Stimulated activated CD8-positive, alpha-beta memory T cell treated with anti-CD3 and anti-CD28 coated beads, Interleukin-4, amount 100 ng/mL, for 1 hour (primary cell): ENCODE measurements at places on chromosomes 1 and 21.

DNA sequence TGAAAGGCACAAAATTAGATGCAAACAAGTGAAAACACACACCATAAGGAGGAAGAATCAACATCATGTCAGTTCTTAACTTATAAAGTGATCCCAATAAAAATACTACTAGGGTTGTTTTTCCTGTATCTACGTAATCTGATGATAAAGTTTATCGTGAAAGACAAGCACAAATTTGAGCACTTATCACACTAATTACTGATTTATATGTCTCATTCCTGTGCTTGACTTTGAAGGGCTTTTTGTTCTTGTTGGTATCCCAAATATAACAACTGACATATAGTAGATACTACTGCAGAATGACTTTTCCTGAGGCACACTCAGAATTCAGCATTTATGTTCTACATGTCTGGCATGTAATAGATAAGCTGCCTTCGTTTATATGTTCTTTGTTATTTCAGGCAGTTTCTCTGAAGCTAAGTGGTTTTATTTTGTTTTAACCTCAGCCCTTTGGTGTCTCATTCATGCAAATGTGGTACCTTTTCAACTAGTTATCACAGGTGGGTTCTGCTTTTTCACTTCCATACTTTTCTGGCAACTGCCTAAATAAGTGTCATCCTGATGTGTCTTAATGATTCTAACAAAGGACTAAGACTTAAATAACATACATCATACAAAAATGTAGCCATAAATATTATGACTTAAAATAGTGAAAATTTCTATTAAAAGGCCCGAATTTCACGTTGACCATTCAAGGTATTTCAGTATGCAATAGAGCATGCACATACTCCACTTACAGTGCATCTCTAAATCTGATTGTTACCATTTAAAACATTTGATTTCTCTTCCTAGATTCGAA lies 73.2 kb downstream of the LRRC8C start:
- DNase-seq, result no peak

DNA sequence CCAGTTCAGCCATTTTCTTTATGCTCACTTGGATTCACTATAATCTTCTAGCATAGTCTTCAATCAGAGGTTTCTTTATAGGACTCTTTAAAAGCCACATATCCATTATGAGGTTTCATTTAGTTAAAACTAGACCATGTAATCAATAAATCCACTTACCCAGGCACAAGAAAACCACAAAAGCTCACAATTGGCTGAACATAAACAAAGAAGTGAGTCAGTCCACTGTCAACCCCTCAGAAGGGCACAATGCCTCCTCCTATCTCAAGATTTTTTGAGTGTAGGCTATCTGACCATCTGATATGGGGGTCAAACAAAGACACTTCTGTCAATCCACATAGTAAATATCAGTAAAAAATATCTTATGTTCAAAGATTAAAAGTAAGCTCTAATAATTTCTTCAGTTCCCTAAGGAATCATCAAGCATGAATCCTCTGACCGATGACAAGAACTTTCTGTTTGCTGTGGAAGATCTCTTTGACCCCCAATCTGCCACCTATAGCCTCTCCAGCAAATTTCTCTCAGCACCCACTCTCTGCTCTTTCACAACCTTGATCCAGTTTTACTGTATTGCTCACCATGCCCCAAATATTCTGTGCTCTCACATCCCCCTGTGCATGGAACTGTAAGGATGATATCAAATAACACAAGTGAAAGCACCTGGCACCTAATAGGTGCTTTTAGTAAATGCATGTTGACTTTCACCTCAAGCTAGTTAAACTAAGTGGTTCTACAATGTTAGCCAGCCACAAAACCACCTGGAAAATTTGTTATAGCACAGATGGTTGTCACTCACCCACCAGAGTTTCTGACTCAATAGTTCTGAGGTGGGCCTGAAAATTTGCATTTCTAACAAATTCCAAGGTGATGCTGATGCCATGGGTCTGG lies 16.7 kb downstream of the RAB3B start:
- DNase-seq, result no peak

DNA sequence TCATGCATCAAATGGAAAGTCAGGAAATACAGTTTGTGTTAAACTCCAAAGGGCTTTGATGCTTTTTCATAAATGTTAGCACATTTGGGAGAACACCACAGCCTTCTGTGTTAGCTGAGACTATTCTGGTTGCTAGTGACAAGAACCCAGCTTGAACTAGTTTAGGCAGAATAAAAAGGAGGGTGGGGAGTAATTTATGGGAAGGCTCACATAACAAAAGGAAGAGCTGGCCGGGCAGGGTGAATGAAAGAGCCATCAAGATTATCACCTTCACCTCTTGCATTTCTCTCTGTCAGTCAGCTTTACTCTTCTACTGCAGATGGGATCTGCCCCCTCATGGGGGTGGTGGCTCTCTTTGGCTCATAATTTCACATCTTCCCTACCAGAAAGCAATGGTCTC lies 75.4 kb upstream of the VTCN1 start:
- DNase-seq, result no peak

GRCh38 chr1:8562222-8562621 lies 244.3 kb downstream of the SLC45A1 start:
- no peak for DNase-seq

DNA sequence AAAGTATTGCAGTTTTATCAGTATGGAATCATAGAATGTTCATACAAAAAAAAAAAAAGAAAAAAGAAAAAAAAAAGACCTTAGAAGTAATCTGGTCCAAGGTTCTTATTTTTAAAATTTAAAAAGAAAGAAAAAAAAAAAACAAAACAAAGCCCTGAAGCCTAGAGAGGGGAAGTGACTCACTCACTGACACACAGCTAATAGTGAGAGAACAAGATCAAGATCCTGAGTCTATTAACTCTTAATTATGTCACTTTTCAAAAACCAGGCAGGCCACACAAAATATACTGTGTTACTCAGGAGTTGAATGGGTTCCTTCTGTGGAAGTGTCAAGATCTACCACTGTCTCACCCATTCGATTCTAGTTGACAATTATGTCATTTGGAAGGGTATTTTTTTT lies 433.9 kb upstream of the DAB1 start:
- no peak for DNase-seq

DNA sequence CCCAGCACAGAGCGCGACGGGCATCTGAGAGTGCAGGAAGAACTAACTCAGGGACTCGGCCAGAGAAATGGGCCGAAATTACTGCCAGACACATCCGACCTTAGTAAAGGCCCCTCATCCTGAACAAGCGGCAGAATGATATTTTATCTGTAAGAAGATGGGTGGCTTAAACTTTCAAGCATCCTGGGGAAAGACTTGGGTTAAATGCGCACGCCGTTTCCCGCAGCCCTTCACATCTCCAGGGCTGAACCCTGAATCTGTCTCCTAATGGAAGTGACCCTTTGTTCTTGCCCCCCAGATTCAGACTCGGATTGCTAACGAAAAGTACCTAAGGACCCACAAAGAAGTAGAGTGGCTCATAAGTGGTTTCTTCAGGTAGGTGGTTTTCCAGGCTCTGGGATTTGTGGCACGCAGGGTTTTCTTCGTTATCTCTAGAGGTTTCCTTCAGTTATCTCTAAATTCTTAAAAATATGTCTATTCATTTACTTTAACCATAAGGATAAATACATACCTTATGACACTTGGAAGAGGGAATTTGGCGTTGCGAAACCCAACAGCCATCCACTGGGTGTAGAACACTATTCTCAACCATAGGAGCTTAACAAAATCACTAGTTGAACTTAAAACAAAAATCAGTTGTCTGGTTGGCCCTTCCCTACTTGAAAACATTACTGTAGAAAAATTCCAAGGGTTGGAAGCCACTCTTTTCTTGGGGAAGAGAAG lies 627 bp downstream of the RIIAD1 start:
- no peak for DNase-seq

DNA sequence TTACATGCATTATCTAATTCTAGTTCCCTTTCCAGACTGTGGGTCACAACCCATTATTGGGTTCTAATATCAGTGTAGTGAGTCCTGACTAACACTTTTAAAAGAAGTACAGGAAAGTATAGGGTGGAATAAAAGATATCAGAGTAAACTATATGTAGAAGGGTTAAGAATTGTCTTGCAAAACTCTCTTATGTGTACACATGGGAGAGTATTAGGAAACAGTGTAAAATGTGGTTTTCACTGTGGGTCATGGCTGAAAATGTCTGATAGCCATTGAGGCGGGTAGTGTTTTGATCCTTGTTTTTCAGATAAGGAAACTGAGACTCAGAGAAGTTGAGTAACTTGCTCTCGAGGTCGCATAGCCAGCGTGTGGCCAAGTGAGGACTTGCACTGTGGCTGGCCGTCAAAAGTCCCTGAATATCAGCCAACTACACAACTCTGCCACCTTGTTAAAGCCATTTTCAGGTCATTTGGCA lies 18.5 kb upstream of the MTARC1 start:
- no peak for DNase-seq
